ENCODE measurements at places on chromosomes 2 and 18.

GRCh38 chr18:57432751-57433400, 2.3 kb upstream of the ONECUT2 start:
- DNase-seq, result no peak

- no peak for DNase-seq
Measured at GRCh38 chr2:232876161-232876977, 6.3 kb downstream of the SNORC start.

DNA sequence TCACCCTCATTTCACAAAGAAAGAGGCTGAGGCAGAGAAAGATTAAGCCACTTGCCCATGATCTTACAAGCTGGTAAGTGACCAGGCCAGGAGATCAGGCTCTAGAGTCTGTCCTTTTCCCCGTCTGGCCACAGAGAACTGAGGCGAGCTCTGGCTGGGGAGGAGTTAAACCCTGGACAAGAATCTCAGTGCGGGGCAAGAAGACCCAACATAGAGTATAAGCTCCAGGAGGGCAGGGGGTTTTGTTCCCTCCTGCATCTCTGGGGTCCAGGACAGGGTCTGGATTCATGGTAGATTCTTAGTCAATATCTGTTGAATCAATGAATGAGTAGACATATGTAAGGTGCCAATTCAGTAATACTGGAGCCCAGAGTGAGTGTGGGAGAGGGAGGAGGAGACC, 12.9 kb upstream of the INPP5D start:
- DNase-seq, result no peak

DNA sequence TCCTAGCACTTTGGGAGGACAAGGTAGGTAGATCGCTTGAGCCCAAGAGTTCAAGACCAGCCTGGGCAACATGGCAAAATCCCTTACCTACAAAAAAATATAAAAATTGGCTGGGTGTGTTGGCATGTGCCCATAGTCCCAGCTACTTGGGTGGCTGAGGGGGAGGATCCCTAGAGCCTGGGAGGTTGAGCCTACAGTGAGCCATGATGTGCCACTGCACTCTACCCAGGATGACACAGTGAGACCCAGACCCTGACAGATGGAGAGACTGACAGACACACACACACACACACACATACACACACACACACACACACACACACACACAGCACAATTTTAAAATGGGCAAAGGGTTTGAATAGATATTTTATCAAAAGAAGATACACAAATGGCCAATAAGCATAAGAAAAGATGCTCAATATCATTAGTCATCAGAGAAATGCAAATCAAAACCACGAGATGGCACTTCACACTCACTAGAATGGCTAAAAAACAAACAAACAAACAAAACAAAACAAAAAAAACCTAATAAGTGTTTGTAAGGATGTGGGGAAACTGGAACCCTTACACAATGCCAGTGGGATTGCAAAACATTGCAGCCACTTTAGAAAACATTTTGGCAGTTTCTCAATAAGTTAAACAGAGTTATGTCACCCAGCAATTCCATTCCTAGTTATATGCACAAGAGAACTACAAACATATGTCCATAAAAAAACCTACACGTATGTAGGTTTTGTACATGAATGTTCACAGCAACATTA, 42.3 kb downstream of the BAZ2B start:
- DNase-seq, result no peak

DNA sequence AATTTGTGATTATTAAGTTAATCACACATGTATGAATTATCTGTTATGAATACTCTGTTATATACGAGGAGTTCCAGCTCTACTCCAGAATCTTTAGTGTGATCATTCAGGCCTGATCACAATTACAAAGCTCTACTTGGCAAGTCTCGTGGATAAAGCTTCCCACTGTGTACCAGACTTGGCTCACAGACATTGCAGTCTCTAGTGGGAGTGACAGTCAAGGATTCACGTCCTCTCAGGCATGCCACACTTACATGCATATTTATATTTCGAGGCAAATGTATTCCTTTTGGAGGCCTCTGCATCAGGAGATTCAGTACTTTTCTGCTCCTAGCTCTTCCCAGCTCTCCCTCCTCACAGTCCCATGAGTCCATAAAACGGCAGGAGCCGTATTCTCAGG, 403.4 kb upstream of the CDH7 start:
- no peak for DNase-seq

DNA sequence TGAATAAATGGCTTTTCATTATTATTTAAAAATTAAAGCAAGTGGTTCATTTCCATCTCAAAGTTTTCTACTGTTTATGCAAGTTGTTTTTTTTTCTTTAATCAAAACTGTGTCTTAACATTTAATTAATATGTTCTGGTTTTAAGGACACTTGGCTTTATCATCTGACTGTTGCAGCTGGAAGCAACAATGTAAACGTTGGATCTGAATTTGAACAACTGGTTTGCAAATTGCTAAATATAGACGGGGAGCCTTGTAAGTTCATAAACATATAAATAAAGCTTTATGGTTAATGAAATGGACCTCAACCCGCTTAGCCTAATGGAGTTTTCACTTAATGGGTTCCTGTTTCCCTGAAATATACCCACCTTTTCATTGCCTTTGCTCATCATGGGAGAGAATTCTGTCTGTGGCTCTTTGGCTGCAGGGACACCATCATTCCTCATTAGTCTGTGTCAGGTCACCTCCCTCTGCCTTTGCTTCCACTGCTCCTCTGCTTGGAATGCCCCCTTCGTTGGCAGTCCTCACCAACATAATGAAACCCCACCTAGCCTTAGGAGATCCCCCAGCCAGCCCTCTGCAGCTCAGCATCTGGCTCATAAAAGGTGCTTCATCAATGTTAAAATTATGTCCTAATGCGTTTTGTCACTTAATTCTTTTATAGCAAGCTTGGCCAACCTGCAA, 44.2 kb upstream of the DYNC2LI1 start:
- DNase-seq, result no peak

GRCh38 chr2:100869120-100869519, 49.2 kb downstream of the NPAS2 start:
- DNase-seq, result no peak

DNA sequence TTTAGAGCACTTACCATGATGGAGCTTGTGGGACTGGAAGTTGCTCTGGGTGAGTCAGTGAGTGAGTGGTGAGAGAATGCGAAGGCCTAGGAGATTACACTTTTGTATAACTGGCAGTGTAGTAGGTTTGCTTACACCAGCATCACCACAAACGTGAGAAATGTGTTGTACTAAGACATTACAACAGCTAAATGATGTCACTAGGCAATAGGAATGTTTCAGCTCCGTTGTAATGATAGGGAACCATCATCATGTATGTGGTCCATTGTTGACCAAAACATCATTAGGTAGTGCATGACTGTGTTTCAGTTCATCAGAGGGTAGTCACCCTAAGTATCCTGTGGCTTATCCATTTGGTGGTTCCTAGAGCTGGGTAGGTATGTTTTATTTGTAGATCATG, 11.9 kb downstream of the ZNF407 start:
- DNase-seq, result no peak

DNA sequence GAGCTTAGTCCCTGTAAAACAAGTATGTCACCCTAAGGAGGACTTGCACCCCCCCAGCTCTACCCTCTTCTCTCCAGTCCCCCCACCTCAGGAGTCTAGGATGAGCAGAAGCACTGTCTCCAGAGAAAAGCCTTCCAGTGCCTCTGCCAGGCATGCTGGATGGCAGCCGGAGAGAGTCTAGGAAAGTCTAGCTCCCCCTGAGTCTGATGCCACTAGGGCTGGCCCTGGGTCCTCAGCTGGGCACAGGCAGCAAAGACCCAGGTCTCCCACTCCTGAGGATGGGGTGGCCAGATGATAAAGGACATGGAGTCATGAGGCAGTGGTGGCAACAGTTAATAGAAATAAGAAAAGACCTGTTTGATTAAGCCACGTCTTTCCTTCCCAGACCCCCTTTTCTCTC, 225.6 kb downstream of the CYP26B1 start:
- DNase-seq, result no peak

DNA sequence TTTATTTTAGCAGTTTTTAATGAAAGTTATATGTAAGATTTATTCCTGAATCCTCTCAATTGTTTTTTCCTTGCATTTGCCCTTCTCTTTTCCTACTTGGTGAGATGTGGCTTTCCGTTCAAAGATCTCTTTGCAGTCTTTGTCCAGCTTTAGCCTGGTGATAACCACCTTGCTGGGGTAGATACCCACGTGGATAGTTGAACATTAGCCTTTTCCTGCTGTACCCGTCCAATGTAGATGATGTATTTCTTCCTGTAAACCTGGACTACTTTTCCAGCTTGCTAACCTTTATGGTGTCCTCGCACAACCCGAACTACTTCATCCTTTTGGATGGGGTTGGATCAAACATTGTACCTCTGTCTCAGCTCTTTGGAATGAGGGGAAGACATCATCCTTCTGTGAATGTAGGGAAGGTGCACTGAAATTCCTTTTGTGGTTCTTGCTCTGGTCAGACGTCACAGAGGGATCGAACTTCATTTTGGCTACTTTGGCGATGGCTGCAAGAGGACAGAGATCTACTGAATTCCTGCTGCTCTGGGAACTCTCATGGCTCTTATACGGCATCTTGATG, 293.2 kb upstream of the EPAS1 start:
- DNase-seq, result no peak
